Neural crest cell (in vitro differentiated cells): ENCODE measurements at places on chromosomes 3 and 15.

GRCh38 chr3:55882006-55882405, 394.9 kb upstream of the WNT5A start:
- DNase-seq, result no peak

DNA sequence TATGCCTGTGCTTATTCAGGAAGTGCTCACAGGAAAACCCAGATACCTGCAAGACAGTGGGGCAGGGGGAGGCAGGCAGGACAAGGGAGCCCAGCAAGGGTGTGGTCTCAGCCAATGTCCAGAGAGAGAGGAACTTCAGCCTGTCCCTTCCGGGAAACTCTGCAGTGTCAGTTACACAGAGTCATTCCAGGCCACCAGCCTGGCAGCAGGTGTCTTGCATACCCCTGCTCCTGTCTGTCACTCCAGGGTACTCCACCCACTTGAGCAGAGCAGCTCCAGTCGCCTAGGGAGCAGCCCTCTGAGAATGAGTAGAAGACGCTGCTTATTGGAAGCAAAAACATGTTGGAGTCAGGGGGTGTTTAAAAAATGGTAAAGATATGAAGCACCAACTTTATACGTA, 431.2 kb upstream of the RGMA start:
- DNase-seq, result no peak

DNA sequence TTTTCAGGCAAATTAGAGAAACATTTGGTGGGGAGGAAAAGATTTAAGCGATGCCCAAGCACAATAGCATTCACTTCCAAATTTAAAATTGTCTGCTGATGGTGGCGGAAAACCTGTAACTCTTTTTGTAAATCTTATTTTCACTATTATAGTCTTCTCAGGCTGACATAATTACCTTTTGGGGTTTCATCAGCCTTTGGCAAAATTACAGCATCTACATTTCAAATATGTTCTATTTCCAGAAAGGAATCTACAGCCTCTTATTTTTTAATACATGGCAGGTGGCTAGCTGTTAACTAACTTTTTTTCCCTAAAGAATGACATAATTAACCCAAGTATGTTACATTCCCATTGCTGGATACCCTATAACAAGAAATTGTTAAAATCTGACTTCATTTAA, 391.5 kb upstream of the CCDC54 start:
- no peak for DNase-seq

DNA sequence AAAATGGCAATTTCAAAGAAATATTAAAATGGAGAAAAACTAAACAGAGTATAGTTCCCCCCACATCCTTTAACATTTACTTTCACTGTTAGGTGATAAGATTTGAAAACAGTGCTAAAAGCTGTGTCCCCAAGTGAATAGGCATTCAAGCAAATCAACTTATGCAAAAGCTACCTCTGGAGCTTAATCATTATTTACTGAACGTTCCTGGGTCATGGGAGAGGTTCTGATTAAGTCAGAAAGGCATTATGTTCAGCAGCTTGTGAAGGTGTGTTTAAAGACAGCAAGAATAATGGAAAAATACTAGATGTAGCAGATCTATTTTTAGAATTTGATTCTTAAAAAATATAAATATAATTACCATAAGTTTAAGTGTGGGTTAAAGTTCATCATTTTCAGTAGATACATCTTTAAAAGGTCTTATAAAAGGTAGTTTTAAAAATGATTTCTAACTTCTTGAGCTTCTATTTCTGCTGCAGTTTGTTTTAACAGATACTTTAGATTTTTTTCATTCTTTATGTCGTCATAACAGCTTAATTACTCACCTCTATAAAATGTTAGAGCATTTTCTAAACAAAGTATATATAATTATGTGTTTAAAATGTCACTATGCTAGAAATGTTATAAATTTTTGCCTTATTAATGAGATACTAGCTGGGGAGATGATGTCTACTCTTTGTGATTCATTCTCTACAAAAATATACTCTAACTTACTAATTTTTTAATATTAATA, 127.9 kb downstream of the MITF start:
- DNase-seq, result no peak

GRCh38 chr3:66489581-66489980, 11.2 kb downstream of the LRIG1 start:
- DNase-seq, result no peak

- no peak for DNase-seq
Measured at GRCh38 chr3:122825460-122825859, 30.6 kb downstream of the SLC49A4 start.

- no peak for DNase-seq
Measured at GRCh38 chr3:36918050-36918449, 26.8 kb downstream of the TRANK1 start.

DNA sequence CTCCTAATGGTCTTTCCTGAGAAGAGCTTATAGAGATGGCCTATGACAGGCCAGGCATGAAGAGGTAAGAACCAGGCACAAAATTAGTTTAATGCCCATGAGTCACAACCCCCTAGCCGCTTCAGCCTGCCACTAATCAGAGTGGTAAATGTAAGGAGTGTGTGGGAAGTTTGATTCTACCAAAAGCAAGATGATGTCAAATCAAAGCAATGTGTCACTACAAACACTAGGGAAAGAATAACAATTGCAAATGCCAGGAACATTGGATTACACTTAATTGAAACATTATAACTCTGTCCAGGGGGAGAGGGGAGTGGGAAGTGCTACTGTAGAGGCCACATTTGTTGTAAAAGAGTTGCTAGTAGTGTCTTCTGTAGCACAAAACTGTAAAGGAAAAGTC, 596.6 kb upstream of the AGTR1 start:
- no peak for DNase-seq

DNA sequence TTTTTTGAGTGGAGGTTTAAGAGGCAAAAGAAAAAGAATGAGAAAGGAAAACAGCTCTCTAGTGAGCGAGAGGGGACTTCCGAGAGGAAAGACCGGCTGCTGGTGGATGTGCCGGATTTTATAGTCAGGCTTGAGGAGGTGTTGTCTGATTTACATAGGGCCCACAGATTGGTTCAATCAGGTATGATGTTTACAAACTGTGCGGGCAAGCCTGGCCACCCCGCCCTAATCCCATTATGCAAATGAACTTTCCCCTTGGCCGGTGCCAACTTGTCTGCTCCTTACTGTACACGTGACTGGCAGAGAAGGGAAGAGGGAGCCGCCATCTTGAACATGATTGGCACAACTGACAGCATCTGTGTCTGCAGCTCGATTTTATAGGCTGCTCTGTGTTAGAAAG, 44.7 kb downstream of the FAM43A start:
- no peak for DNase-seq

- peak; percentile 20 for DNase-seq
Measured at GRCh38 chr3:142888099-142888480, 793 bp downstream of the PCOLCE2 start.

DNA sequence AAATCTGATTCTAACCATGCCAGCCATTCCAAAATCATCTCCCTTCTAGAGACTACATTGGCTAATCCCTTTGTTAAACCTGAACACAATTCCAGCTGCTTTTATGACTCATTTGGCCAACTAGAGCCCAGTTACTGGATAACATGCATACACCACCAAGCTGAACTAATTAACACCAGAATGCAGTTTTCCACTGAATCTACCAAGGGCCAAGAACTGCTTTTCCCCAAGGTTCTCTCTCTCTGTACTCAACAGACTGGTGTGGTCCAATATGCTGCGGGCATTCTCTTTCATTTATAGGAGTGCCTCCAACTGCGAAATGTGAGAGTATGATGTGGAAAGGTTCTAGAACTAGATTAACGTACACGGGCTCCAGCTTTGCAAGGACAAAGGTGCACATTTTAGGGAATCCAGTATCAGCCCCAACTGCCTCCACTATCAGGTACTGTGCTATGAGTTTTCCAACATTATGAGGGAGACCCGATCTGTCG, 1.5 kb downstream of the CHSY1 start:
- DNase-seq, result no peak

GRCh38 chr3:42745291-42745745, 27.7 kb downstream of the CCDC13 start:
- no peak for DNase-seq

- DNase-seq, result no peak
Measured at GRCh38 chr3:48436477-48436787, 3.5 kb downstream of the CCDC51 start.
